ENCODE measurements at places on chromosomes 3 and 15. TPM values are rescaled to one million over a fixed set of nuclear protein-coding genes. Genes with fewer than 3 reads are reported as not detected.

GRCh38 chr15:49824775-49825099 lies 203.9 kb downstream of the DTWD1 start:
- DNase-seq = no peak

- no peak for DNase-seq
Measured at GRCh38 chr3:141105828-141106628, 54.9 kb downstream of the SPSB4 start.

- DNase-seq = no peak
Measured at GRCh38 chr3:105906836-105907235, 38.0 kb upstream of the CBLB start.

SPINK8 gene
- not detected for total RNA-seq

Measured in Right ventricle myocardium superior (tissue), 1 donor.